ENCODE measurements at places on chromosomes 6 and 20.

DNA sequence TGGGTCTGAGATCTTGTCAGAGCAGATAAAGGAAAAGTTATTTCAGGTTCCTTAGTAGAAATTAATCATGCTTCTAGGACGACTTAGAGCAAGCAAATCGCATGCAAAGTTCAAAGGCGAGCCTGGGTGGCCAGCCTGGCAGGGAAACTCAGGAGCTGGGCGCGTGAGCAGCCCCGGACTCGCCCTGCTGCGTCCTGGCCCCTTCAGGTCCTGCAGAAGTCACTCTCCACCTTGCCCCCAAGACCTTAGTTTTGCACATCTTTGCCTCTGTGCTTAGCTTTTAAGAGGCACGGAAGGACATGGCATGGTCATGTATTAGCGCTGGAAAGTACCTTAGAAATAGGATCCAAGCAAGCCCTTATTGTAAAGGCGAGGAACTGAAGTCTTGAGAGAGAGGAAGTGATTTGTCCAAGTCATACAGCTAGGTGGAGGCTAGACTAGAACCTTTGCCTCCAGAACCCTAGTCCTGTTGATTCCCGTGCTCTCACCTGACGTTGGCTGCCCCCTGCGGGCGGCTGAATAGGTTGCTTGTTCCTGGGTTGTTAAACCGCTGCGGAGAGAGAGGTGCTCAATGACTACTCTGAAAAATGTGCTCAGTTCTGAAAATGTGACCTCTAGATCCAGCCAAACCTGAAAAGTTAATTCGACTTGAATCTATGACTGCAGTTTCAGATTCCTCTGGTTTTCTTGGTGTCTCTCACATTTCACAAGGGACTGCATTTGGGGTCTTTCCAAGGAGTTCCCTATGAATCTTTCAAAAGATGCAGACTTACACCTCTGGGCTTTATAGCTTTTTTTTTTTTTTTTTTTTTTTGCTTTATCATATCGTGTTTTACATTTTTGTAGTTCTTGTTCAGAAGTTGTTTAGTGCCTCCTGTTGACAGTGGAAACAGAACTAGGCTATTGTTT, 2.7 kb downstream of the MYB start:
- no peak for DNase-seq

DNA sequence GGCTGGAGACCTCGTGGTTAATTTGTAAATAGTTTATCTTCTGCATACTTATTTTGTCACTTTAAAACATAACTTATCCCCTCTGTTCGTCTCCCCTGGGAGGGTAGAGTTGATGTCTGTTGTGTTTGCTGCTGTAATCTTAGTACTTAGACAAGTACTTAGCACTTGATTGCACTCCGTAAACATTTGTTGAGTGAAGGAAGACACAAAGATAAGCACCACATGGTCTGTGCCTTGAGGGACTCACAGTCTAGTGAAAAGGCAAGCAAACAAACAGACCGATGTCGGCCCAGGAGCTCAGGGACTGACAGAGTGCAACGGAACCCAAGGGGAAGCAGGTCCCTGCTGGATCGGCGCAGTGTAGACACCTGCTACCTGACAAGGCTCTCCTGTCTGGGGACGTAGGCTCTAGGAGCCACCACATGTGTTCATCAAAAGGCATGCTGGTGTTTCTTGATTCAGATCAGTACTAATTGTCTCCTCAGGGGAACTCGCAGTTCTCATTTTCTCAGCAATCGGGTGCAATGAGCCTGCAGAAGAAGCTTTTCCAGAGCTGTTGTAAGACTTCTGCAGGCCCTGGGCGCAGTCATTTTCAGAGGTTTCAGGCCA, 31.4 kb downstream of the EDN3 start:
- no peak for DNase-seq

DNA sequence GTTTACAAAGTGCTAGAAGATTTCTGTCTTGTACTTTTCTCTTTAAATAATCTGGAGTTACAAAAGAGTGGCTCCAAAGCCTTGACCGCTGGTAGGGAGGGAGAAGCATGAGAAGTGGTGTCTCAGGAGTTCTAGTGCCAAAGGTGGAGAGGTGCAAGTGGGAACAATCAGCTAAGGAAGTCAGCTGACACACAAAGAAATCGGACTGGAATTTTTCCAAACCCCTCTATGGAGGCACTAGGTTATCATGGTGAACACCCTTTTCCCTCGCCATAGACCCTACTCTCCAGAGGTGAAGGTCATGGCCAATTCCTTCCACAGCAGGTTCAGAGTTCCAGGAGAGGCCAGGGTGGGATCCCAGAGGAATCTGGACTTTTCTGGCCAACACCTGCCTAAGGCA, 14.8 kb downstream of the PLAGL2 start:
- DNase-seq, result no peak

GRCh38 chr20:38266426-38266825, 5.9 kb upstream of the KIAA1755 start:
- DNase-seq, result no peak

- no peak for DNase-seq
These were observed 4.3 kb downstream of the KHDC1 start for GRCh38 chr6:73258721-73259120.

- DNase-seq, result no peak
These were observed 71.7 kb downstream of the SNX5 start for GRCh38 chr20:17896771-17897369.

- no peak for DNase-seq
These were observed 18.4 kb downstream of the TP53RK start for GRCh38 chr20:46670585-46671584.

GRCh38 chr6:81636930-81637568, 115.4 kb downstream of the TENT5A start:
- no peak for DNase-seq

DNA sequence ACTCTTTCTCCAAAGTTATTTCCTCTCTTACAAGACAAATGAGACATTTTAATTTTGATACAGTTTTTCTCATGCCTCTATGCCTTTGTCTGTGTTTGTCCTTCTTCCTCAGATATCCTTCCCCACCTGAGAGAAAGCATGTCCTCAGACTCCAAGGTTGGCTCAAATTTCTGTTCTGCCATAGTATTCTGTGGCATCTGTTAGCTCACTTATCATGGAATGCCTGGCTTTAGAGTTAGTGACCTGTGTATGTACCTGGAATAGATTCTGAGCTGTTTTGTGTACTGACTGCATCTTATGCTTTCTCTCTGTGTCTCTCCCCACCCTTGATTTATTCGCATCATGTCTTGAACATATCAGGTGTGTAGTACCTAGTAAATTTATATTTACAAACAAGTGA, 90.0 kb downstream of the CENPW start:
- no peak for DNase-seq

- DNase-seq, result no peak
These were observed 11.4 kb upstream of the COL9A1 start for GRCh38 chr6:70314296-70314695.

GRCh38 chr20:48238326-48238725, 453.0 kb upstream of the SULF2 start:
- no peak for DNase-seq

DNA sequence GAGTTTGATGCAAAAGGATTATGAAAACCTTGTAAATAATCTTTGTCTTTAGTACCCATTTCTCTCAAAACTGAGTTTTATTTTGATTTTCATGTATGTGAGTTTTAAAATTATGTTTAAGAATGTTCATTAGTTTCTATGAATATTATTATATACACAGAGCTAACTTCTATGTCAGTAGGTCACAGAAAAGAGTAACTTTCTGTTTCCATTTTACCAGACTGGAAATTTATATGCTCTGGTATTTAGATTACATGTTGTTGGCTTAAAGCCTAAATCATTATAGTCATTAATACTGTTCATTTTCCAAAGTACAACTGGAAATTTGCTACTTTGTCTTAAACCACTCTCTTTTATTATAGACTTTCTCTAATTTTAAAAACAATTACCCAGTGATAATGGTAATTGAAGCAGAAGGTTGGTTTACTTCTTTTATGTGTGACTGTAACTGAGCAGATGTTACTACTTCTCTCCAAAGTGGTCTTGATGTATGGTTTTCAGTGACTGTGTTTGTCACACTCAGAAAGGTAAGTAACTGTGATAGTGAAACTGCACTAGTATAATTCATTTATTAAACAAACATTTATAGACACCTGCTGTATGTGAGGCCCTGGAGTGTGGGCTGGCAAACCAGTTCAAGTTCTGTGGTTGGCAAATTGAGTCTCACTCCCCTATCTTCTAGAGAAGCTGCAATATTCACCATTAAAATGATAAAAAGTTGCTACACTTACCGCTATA, 13.2 kb downstream of the CRYBG1 start:
- no peak for DNase-seq

GRCh38 chr6:126199466-126199865, 140.4 kb upstream of the CENPW start:
- DNase-seq, result no peak

DNA sequence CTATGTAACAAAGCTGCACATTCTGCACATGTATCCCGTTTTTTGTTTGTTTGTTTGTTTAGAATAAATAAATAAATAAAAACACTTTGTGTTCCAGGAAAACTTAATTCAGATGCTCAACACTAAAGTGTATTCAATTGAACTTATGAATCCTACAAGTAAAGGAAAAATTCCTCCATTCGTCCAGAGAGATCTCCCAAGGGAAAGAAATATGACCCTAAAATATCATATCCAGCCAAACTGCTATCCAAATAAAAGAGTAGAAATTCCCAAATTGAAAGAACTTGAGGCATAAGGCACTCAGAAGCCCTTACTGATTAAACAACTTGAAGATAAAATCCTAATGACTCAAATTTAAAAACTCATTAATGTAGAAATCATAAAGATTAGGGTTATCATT, 90.4 kb downstream of the MOXD1 start:
- no peak for DNase-seq

DNA sequence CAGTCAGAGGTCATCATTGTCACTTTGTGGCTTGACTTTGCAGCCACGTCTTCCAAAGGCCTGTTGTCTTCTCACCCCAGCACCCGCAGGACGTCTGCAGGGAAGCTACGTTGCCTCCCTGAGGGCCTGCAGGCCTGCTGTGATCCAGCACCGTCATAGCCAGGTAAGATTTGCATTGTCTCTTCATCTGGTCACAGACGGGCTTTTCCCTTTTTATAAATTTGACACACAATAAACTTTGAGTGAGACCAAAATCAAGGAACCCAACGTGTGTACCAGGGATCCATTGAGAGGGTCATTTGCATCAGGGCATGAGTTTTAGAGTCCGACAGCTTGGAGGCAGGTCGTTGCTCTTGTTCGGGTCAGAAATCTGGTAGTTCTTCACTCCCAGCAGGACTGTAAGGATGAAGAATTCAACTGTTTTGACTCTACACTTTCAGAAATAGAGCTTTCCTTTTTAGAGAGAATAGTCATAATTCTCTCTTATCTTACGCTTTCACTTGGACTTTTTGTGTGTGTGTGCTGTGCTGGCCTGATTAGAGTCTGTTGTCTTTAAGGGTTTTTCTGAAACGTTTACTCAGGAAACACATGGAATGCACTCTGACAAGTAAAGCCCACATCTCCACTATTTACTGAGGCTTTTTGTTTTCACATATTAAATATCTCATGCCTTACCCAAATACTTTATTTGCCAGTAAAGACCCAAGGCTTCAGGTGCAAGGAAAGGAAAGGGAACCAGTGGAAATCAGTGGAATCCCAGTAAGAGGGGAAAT, 177.2 kb upstream of the TAB2 start:
- no peak for DNase-seq

- DNase-seq, result no peak
These were observed 117.3 kb downstream of the JARID2 start for GRCh38 chr6:15363164-15363522.

DNA sequence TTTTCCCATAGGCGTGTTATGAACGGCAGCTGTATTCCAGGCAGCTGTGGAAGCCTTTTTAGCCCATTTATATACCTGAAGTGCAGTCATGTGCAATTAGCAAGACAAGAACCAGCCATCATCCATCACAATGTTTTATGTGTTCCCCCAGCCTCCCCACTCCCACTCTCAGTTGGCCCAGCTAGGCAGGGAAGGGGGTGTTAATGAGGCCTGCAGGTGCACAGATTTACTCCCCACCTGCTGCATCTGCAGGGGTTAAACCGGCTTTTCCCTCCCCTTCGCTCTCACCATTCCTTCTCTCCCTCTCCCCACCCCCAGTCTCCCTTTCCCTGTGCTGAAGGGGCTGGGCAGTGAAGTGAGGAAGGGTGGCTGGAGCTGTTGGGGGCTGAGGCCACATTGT, 149.8 kb upstream of the AKAP12 start:
- DNase-seq, result no peak

DNA sequence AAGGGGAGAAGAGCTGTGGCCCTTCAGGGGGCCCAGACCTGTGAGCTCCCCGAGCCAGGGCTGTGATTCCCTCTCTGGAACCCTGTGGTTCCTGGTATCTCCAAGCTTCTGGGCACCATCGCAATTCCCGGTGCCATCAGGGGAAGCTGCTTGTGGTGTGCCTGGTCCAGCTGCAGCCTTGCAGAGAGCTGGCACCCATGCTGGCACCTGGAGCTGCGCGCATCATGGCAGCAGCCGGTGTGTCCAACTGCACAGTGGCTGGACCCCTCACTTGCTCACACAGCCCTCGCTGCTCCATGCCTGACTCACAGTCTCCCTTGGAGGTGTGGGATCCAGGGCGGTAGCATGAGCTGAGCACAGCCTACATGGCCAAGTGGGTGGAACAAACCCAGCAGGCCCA, 56.7 kb downstream of the IYD start:
- DNase-seq, result no peak

GRCh38 chr6:44740566-44741120, 353.1 kb downstream of the CDC5L start:
- no peak for DNase-seq

GRCh38 chr6:125596020-125596419, 153.4 kb upstream of the HEY2 start:
- no peak for DNase-seq

GRCh38 chr6:125819535-125820326, 29.0 kb downstream of the NCOA7 start:
- no peak for DNase-seq

DNA sequence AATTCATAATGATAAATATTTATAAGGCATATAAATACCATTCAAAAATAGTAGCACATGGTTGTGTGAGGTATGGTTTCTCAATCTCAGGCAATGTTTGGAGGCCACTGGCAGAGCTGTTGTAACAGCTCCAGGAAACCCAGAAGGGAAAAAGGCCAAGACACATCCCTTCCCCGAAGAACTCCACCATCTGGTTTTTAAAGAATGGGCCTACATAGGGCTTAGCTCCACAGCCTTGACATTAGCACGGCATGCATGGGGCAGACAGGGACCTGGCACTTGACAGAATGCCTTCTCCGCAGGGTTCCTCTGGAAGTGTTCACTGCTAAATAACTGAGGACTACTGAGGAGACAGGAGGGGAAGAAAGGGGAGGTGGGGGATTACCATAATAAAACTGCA, 16.1 kb upstream of the FOXO3 start:
- no peak for DNase-seq
